Right cardiac atrium (tissue), 5 donors: ENCODE measurements at places on chromosomes 12 and 14. TPM values are rescaled to one million over a fixed set of nuclear protein-coding genes. Genes with fewer than 3 reads are reported as not detected.
A peak's percentile ranks its signal among the peaks of the same experiment; 100 is the strongest.

The PROX2 gene
- polyA plus RNA-seq = not detected

The TUBA1C gene
- polyA plus RNA-seq = 106 TPM

DNA sequence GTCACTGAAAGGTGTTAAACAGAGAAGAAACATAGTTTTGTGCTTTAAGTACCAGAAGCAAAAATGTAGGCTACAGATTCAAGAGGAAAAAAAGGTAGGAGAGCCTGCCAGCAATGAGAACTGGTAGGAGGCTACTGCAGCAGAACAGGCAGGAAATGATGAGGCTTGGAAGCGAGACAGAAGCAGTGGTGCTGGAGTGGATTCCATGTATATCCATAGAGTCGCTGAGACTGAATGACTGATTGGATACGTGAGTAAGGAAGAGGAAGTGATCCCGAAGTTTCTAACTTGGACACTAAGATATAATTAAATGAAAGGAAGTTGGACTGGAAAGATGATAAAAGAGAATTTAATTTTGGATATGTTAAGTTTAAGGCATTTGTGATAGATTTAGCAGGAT, 45.0 kb upstream of the CCDC91 start:
- no peak for DNase-seq

GRCh38 chr12:119840582-119840981, 36.5 kb downstream of the CIT start:
- DNase-seq = no peak

DNA sequence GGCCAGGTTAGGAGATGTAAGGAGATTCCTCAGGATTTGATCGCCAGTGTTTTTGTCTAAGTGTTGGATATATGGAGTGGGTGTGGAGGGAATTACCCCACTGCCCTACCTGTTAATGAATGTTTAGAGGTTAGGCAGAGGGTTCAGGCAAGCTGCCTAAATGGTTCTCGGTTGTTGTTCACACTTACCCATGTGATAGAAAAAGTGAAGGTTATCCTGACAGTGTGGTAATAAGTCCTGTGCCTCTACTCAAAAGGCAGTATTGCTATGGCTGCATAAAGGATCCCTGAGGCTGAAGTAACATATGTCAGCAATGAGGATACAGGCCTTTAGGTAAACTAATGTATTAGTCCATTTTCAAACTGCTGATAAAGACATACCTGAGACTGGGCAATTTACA, 112.0 kb downstream of the GPHN start:
- no peak for DNase-seq

DNA sequence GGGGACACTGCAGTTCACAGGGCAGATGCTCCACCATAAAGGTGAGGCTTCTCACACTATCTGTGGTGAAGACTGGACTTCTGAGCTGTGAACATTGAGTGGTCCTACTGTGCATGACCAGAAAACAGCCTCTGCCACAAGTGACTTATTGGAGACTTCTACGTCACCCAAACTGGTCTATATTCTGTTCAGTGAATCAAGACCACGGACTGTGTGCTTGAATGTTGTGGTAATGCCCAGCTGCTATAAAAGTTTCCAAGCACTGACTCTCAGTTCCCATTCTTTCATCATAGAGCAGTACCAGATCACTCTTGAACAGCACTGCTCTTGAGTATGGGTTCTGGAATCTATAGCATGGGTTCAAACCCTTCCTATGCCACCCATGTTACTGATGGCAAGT, 4.8 kb upstream of the PLEK2 start:
- DNase-seq = no peak

DNA sequence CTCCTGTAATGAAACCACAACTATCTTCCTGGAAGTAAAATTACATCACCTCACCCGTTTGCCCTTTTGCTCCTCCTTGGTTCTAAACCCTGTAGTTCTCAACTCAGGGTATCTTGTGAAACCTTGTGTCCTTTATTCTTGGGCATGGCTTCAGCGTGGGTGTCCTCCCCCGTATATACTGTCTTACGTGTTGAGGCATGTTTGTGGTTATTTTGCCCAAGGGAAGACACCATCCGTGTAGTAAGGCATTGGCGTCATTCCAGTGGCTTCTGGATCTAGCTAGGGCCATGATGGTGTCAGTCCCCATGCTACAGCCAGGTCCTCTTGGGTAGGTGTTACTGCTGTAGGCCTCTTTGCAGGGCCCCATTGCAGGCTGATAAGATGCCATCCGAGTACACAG, 115.4 kb downstream of the ZFP36L1 start:
- no peak for DNase-seq

- peak; percentile 94 for DNase-seq
Measured at GRCh38 chr12:64221651-64222008, 466 bp downstream of the KICS2 start.

DNA sequence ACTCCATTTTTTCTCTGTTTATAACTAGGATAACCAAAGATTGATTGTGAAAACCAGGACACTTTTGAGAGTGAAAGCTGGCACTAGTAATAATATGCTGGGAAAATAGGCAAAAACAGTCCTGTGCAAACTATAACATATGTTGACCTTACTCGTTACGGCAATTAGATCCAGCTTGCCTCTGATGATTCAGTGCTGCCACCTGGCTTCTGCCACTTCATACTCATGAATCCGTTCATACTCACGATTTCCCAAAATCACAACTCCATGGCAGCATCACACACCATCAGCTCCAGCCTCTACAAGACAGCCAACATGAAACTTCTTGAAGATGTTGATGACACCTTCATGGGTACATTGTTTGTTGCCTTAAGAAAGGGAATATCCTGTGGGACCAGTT, 49.1 kb upstream of the CAND1 start:
- DNase-seq = no peak

- no peak for DNase-seq
Measured at GRCh38 chr12:111454716-111455447, 49.2 kb downstream of the SH2B3 start.

GRCh38 chr14:74733221-74733620, 20.3 kb downstream of the FCF1 start:
- DNase-seq = no peak

GRCh38 chr12:93624595-93625294, 52.3 kb downstream of the SOCS2 start:
- DNase-seq = no peak
